ENCODE measurements at places on chromosomes 3 and 15.

DNA sequence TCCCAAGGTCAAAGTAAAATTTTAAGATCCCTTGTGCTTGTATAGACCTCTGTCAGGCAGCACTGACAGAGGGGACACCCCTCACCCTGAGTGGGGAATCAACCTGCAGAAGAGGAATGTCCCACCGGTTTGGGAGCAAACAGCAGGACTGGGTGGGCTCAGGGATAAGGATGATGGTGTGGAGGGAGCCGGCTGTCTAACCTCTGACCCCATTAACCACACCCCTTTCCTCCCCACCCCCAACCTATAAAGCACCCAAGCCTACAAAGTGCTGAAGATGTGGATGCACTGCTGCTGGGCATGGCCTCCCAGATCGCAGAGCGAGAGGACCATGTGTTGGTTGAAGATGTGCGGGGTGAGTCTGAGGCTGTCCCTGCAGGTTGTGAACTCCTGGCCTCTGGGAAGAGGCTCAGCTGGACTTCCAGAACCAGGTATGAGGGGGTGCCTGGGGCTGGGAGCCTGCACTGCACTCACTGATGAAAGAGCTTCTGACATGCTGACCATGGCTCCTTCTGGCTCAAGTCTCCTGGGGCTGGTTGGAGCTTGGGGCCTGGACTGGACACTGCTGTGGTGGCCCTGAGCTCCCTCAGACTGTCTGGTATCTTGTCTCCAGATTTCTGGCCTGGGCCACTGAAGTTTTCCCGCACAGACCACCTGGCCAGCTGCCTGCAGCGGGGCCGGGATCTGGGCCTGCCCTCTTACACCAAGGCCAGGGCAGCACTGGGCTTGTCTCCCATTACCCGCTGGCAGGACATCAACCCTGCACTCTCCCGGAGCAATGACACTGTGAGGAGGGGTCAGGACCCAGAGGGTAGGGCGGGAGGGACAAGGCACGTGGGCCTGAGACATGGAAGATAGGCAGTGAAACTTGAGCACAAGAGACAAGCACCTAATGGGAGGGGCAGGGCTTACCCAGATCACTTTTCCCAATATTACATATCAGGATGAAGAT, 9.3 kb downstream of the DUOX1 start:
- no peak overlapping the region for H3K27ac ChIP-seq
- H3K36me3 ChIP-seq, result no peaks in the 10 kb centered on the region
- peaks cover 26% of the 10 kb centered on the region for H3K27me3 ChIP-seq
- H3K4me3 ChIP-seq, result no peak overlapping the region
- peaks cover 4% of the 10 kb centered on the region for H3K4me1 ChIP-seq

GRCh38 chr3:168738527-168739325, 643.0 kb upstream of the GOLIM4 start:
- no peak for DNase-seq
- H3K36me3 ChIP-seq, result no peaks in the 10 kb centered on the region
- no peaks in the 10 kb centered on the region for H3K4me1 ChIP-seq

GRCh38 chr3:23865595-23866396, 51.0 kb downstream of the NKIRAS1 start:
- no peak overlapping the region for H3K4me3 ChIP-seq
- H3K36me3 ChIP-seq, result no peaks in the 10 kb centered on the region
- peaks cover 5% of the 10 kb centered on the region for H3K4me1 ChIP-seq

- no peaks in the 10 kb centered on the region for H3K36me3 ChIP-seq
- H3K27ac ChIP-seq, result no peak overlapping the region
- no peaks in the 10 kb centered on the region for H3K27me3 ChIP-seq
- DNase-seq, result no peak
- H3K4me1 ChIP-seq, result peaks cover 9% of the 10 kb centered on the region
These were observed 47.6 kb downstream of the TIPARP start for GRCh38 chr3:156721687-156722618.

GRCh38 chr3:130725746-130726145, 20.9 kb downstream of the PIK3R4 start:
- no peak for DNase-seq
- H3K4me3 ChIP-seq, result no peak overlapping the region
- H3K27ac ChIP-seq, result no peak overlapping the region
- H3K4me1 ChIP-seq, result no peaks in the 10 kb centered on the region
- H3K36me3 ChIP-seq, result peaks cover 15% of the 10 kb centered on the region

GRCh38 chr15:69662645-69663000, 210.0 kb downstream of the RPLP1 start:
- peaks cover 8% of the 10 kb centered on the region for H3K4me1 ChIP-seq
- H3K4me3 ChIP-seq, result no peak overlapping the region
- DNase-seq, result no peak
- no peaks in the 10 kb centered on the region for H3K27me3 ChIP-seq

GRCh38 chr3:30658328-30659052, 52.1 kb downstream of the TGFBR2 start:
- H3K4me1 ChIP-seq, result peaks cover 6% of the 10 kb centered on the region
- H3K36me3 ChIP-seq, result peaks cover 2% of the 10 kb centered on the region
- DNase-seq, result no peak
- H3K27me3 ChIP-seq, result no peaks in the 10 kb centered on the region

- H3K27me3 ChIP-seq, result no peaks in the 10 kb centered on the region
- no peak overlapping the region for H3K27ac ChIP-seq
- no peaks in the 10 kb centered on the region for H3K4me1 ChIP-seq
- H3K36me3 ChIP-seq, result no peaks in the 10 kb centered on the region
- H3K4me3 ChIP-seq, result no peak overlapping the region
These were observed 308.5 kb upstream of the RASGRP1 start for GRCh38 chr15:38873158-38873557.

DNA sequence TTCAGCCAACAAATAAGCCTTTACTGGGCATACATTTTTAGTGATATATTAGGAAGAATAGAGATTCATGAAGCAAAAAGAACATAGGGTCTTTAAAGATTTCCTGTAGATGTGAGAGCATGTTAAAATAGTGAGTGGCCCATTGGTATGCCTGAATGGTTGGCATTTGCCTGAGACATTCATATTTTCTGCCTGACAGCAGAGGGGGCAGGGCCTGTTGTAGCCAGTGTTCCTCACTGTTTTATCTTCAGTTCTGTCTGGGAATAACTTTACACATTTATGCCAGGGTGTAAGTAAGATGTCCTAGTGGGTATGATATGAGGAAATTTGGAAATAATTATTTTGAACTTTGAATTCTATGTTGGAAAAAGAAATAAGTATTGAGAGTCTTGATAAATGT, 704.7 kb upstream of the ARPP21 start:
- H3K27ac ChIP-seq, result no peak overlapping the region
- DNase-seq, result no peak
- no peaks in the 10 kb centered on the region for H3K36me3 ChIP-seq
- no peaks in the 10 kb centered on the region for H3K27me3 ChIP-seq
- H3K4me3 ChIP-seq, result no peak overlapping the region

GRCh38 chr15:83695246-83695645, 41.3 kb downstream of the ADAMTSL3 start:
- no peaks in the 10 kb centered on the region for H3K36me3 ChIP-seq
- H3K27ac ChIP-seq, result no peak overlapping the region
- DNase-seq, result no peak
- no peak overlapping the region for H3K4me3 ChIP-seq
- peaks cover 14% of the 10 kb centered on the region for H3K4me1 ChIP-seq

- H3K27ac ChIP-seq, result no peak overlapping the region
- peaks cover 3% of the 10 kb centered on the region for H3K4me1 ChIP-seq
- no peak overlapping the region for H3K4me3 ChIP-seq
- H3K36me3 ChIP-seq, result peaks cover 4% of the 10 kb centered on the region
- DNase-seq, result no peak
These were observed 31.9 kb downstream of the EHD4 start for GRCh38 chr15:41940441-41940857.

GRCh38 chr15:83769411-83769999, 115.6 kb downstream of the ADAMTSL3 start:
- H3K27ac ChIP-seq, result no peak overlapping the region
- H3K4me3 ChIP-seq, result no peak overlapping the region
- DNase-seq, result no peak
- H3K4me1 ChIP-seq, result no peaks in the 10 kb centered on the region

DNA sequence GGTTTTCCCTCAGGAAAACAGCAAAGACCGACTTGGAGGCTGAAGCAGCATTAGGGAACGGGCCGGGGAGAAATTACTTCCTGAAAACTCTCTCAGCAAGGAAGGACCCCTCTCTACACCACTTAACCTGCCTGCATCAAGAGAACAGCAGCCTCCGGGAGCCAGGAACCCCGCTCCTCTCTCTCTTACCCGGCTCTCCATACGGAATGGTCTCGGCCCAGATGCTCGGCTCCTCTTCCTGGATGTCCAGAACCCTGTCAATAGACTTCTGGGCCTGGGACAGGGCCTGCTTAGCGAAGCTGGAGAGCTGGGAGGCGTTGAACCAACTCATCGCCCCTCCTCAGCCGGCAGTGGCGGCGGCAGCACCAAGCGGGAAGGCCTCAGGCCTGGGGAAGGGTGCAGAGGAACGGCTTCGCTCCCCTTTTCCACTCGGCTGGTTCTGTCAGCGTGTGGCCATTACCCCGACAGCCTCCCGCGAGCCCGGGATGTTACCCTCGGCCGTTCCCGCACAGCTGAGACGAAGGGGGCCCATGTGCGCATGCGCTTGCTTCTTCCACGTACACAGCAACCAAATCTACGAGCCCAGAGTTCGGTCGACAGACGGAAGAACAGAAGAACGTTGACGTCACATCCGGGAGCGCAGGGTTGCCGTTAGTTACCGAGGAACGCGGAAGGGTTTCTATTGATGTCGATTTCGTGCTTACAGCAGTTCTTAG, at the start of gene TMF1:
Gene TMF1 (minus strand): TSS at position 578 of the 716 bp plus-strand sequence. CDS start 247 bp downstream, at position 331.
- no peaks in the 10 kb centered on the region for H3K4me1 ChIP-seq
- H3K27ac ChIP-seq, result peak within 1 kb of the TSS; percentile 85
- peak within 1 kb of the TSS; percentile 87 for H3K4me3 ChIP-seq

GRCh38 chr15:38454696-38455090, 766 bp downstream of the FAM98B start:
- no peaks in the 10 kb centered on the region for H3K4me1 ChIP-seq
- peak overlapping the region; percentile 97 for H3K27ac ChIP-seq
- H3K36me3 ChIP-seq, result no peaks in the 10 kb centered on the region
- H3K27me3 ChIP-seq, result no peaks in the 10 kb centered on the region

DNA sequence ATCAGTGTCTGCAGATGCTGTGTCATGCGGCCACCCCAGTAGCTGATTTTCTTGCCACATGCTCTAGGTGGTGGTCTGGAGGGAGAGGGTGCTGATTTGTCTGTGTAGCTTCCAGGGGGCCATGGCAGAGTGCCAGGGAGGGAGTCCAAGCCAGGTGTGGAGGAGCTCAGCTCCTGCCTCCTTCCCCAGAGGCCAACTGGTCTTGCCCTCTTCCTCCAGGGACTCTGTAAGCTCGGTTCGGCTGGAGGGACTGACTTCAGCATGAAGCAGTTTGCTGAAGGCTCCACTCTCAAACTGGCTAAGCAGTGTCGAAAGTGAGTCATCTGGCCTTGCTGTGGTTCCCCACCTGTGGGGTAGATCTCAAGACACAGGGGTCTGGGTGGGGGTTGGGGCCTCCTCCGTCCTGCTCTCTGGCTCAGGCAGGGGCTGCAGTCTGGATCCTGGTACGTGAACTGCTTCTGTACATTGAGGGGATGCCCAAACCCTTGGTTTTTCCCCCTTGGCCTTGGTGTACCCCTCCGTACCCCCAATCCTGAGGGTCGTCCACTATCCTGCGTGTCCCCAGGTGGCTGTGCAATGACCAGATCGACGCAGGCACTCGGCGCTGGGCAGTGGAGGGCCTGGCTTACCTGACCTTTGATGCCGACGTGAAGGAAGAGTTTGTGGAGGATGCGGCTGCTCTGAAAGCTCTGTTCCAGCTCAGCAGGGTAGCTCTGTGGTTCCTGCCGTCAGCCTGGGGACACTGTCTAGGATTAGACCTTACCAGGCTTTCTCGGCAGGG, 6.9 kb upstream of the RCCD1 start:
- no peak for DNase-seq
- no peaks in the 10 kb centered on the region for H3K27me3 ChIP-seq
- peaks cover 40% of the 10 kb centered on the region for H3K36me3 ChIP-seq
- H3K27ac ChIP-seq, result no peak overlapping the region

- peaks cover 6% of the 10 kb centered on the region for H3K4me1 ChIP-seq
- peaks cover 7% of the 10 kb centered on the region for H3K27me3 ChIP-seq
- H3K4me3 ChIP-seq, result no peak overlapping the region
- DNase-seq, result no peak
These were observed 3.4 kb downstream of the KLF15 start for GRCh38 chr3:126353694-126354321.

DNA sequence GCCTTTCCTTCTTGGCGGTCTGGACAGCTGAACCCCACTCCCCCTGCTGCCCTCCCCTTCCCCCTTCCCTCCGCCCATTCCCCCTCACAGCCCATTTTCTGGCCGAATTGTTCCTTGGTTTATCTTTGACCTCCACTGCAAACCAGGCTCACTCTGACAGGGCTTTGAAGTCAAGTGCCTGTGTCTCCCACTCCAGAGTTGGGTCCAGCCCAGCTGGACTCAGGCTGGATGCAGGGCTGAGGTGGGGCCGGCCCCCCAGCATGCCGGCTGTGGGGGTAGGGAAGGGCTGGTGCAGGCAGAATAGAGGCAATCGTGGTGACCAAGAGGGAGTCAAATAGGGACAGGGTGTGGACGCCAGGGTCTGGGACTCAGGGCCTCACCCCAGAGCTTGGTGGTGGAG, 57.0 kb upstream of the MRPS22 start:
- DNase-seq, result no peak
- H3K27me3 ChIP-seq, result no peaks in the 10 kb centered on the region
- no peak overlapping the region for H3K27ac ChIP-seq
- no peak overlapping the region for H3K4me3 ChIP-seq

- no peak overlapping the region for H3K4me3 ChIP-seq
- no peak overlapping the region for H3K27ac ChIP-seq
- DNase-seq, result no peak
- peaks cover 8% of the 10 kb centered on the region for H3K4me1 ChIP-seq
These were observed 230.0 kb downstream of the XXYLT1 start for GRCh38 chr3:195040773-195041520.

DNA sequence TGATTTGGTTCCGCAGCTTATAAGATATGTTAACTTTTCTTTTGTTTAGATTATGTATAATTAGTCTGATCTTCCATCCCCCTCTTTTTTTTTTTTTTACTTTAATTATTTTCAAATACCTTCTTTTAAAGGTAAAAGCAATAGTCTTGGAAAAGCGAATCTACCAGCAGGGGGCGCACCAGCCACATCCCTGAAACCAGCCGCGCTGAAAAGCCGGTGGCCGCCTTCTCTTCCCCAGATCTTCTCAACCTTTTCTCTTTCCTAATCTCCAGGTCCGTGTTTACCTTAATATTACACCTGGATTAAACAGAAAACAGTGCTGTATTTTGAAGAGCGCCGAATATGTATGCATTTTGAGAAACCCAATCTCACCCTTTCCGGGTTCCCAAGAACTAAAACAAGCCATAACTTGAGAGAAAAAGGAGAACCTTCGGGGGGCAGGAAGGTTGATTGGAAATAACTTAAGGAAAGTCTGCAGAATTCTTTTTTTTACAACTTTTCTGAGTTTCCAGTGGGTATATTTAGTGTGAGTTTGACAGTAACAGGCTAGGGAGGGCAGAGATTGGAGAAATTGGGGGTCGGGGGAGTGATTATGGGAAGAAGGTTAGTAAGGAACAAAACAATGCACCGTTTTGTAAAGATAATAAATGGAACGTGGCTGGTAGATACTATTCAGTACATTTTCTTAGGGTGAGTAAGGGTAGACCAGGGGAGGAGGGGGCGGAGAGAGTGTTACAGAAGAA, 2.0 kb upstream of the SOX2 start:
- H3K27me3 ChIP-seq, result no peaks in the 10 kb centered on the region
- no peak for DNase-seq
- H3K4me1 ChIP-seq, result no peaks in the 10 kb centered on the region
- H3K27ac ChIP-seq, result peak overlapping the region; percentile 58

GRCh38 chr15:67783303-67783702, 42.0 kb upstream of the SKOR1 start:
- no peak overlapping the region for H3K4me3 ChIP-seq
- H3K36me3 ChIP-seq, result no peaks in the 10 kb centered on the region

- H3K27me3 ChIP-seq, result no peaks in the 10 kb centered on the region
- H3K4me3 ChIP-seq, result no peak overlapping the region
- no peak for DNase-seq
- peaks cover 4% of the 10 kb centered on the region for H3K4me1 ChIP-seq
These were observed 32.3 kb downstream of the EXOG start for GRCh38 chr3:38528457-38528856.
